ENCODE measurements at places on chromosomes 5 and 9.

GRCh38 chr9:114317665-114318357 lies 5.1 kb upstream of the ORM1 start:
- no peak for DNase-seq

GRCh38 chr5:115594128-115595047 lies 7.9 kb downstream of the TICAM2 start:
- DNase-seq, result no peak

DNA sequence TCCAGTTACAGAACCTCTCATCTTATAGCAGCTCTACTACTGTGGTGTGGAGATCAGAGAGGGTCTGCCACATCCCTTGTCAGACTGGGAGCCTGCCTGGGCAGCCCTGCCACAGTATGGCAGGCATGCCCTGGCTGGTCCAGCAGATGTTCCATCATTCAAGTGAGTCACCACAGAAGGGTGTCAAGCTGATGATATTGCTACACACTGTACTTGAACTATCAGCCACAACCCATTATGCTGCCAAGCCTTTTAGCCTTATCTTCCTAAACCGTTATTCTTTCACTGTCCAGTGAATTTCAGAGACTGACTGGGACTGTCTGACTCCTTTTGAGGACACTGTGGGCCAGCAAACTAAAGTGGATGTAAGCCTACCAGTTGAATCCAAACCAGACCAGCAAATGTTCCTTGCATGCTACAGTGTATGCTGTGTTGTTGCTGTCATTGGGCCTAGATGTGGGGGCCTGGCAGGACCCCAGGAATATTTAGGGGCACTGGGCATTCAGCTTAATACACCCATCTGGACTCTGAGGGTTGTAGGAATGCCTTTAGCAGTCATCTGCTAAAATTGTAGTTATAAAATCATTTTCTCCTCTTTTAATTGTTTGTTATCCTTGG lies 202.6 kb downstream of the NR3C1 start:
- DNase-seq, result no peak

DNA sequence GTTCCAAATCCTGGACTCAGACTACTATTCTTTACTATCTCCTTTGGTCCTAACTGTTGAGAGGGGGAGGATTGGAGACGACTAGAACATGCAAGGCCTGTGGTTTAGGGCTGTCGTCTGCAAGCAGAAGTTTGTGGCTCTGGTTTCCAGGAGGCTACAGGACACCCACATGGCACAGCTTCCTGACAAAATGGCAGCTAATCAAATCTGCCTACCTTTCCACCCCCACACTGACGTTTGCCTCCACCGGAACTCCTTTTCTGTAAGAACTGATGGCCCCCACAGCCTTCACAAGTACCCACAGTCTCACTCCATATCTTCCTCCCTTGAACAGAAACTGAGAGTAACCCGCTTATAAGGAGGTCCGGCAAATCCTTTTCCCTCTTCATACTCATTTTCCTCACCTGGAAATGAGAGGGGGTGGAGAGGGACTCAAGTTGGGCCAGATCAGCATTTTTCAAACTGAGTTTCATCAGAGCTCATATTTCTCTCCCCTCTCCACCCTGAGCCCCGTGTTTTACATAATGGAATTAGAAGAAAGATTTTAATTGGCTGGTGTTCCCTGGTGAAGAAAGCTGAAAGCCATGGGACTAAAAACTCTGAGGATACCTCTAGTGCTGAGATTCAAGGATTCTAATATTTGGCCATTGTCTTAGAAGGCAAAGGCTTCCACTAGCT lies 5.2 kb downstream of the SLC31A2 start:
- no peak for DNase-seq

GRCh38 chr9:16718296-16718695 lies 152.2 kb downstream of the BNC2 start:
- no peak for DNase-seq

DNA sequence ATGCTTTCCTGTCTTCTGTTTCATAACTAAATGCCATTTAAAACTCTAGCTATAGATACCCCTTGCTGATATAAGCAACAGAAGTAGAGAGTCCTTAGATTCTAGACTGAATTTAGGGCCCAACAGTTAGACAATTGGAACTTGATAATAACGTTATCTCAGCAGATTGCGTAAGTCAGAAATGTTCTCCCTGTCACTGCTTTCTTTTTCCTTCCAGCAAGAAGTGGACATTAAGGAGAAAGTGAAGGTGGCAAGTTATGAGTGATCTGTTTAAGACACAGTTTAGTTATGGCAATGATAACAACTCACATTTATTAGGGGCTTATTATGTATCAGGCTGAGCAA lies 6.9 kb upstream of the GLIS3 start:
- no peak for DNase-seq

DNA sequence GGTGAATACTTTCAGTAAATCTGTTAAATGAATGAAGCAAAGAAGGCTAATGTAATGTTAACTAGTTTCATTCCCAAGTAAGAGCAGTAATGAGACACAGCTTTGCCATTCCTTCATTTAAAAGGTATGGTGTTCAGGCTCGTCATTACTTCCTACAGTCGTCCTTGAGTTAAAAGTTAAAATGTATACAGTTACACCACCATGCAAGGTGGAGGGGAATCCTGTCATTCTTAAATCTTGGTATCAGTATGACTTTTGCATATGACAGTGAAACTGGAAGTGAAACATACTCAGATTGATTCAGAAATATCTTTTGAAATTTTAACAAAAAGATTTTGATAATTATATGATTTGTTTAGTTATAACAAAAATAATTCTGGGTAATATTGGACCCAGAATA lies 25.9 kb downstream of the MTRR start:
- no peak for DNase-seq

DNA sequence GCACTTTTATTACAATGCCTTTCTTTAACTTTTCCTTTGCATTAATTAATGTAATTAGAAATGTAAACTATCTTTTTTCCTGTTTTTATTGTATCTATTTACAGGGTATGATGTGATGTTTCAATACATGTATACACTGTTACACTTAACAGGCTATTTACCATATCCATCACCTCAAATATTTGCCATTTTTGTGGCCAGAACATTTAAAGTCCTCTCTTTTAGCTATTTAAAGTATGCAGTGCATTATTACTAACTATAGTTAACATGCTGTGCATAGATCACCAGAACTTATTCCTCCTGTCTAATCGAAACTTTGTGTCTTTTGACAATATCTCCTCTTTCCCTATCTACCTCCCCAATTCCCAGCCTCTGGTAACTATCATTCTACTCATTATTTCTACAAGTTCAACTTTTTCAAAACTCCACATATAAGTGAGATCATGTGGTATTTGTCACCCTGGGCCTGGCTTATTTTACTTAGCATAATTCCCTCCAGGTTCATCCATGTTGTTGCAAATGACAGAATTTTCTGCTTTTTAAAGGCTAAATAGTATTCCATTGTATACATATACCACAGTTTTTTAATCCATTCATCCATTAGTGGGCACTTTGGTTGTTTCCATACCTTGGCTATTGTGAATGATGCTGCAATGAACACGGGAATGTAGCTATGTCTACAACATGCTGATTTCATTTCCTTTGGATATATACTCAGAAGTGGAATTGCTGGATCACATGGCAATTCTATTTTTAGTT lies 32.8 kb downstream of the OR2K2 start:
- no peak for DNase-seq

GRCh38 chr5:478369-478981 lies 35.5 kb downstream of the EXOC3 start:
- DNase-seq, result no peak

DNA sequence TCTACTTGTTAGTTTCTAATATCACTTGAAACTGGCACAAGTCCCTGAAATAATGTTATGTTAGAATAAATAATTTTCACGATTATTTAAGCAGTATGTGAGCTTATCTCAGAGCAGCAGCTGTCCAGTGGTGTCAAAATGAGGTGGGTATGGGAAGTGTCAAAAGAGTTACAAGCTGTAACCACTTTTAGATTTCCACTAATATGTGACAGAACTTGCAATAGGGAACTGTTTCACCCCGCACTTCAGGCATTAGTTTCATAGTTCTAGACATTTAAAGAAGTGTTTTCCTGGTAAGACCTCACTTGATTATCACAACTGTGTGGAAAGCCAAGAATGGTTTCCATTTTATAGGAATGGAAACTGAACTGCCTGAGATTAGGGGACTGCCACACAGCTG lies 2.9 kb upstream of the ISCA1 start:
- DNase-seq, result no peak

DNA sequence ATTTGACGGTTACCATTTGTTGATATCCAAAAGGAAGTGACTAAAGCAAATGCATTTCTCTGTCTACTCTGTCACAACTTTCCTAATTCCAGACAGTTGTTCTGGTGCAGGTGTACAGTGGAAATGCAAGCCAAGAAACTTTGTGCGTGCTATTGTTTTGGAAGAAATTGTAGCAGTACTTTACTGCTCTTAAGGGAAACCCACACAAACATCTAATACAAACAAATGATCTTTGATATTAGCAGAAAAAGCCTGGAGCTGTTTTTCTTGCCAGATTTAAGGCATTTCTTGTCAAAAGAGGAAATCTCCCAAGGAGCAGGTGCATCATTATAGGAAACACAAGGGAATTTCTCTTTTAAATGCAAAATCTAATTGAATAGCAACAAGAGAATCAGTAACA lies 2.0 kb downstream of the SNCAIP start:
- no peak for DNase-seq

DNA sequence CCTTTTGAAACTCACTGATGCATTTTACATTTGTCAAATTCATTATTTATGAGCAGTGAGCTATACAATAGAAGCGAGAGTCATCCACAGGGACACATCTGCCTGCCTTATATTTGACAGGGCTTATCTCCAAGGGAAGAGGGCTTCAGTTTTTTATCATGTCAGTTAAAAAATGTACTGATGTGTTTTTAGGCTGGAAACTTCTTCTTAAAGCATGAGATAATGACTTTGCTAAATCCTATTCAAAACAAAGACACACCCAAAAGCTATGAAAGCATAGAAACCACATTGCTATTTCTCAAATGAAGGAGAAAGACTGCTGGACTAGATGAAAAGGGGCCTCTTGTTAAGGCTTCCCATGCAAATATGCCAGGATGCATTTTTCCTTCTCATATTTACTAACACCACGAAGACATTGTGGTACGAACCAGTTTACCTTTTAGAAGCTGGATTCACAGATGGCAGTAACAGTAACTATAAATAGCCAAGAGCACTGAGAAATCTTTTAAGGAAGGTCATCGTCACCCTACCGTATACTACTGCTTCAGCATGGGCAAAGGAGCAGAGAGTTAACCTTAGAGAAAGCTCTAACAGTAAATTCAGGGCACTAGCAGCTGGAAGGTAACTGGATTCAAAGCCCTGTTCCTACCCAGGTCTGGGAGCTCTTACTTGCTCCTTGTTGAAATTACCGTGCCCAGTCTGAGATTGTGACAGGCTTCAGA lies 86.3 kb upstream of the IFNK start:
- DNase-seq, result no peak

GRCh38 chr9:38068701-38069628 lies at the start of gene SHB:
SHB (minus strand) TSS chr9:38069227; CDS start chr9:38068645, 582 bp downstream.
- DNase-seq, result no peak

GRCh38 chr5:122150215-122150614 lies 20.9 kb downstream of the ZNF474 start:
- DNase-seq, result no peak

- DNase-seq, result no peak
These were observed 74.1 kb downstream of the GALNT10 start for GRCh38 chr5:154264549-154265196.

GRCh38 chr5:11396917-11397316 lies 507.3 kb downstream of the CTNND2 start:
- no peak for DNase-seq

DNA sequence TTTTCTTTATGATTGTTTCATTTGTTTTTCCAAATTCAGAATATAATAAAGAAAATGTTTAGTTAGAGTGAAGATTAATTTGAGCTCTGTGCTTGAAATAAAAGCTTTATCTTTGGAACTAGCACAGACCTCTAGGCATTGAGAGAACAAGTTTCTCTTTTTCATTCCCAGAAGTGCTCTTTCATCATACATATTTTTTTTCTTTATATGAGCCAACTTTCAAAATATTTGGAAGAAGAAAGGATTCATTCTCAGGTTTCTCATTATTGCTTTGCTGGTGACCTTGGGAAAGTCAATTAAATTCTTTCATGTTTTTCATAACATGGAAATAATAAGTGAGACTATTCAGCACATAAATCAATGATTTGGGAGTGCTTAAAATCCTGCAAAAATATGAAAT lies 16.8 kb downstream of the CTXN3 start:
- no peak for DNase-seq

DNA sequence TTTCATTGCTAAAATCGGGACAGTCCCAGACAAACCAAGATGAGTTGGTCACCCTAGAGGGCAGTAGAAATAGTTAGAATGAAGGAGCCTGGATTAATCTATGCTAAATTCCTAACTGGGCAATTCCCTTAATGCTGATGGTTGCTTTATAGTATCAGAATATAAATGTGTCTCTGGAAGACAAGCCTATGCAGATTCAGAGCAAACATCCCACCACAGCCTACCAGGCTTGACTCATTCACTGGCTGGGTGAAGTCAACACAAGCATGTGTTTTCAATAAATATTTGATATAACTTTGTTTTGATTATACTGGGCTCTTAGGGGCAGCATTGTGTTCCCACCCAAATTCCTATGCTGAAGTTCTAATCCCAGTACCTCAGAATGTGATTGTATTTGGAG lies 79.3 kb downstream of the RMI1 start:
- DNase-seq, result no peak

- DNase-seq, result peak; percentile 94
These were observed at the start of gene POC5 for GRCh38 chr5:75717082-75717922. POC5 (minus strand) TSS chr5:75717437; CDS start chr5:75712937, 4,500 bp downstream.

- DNase-seq, result no peak
These were observed 9.5 kb downstream of the MTRR start for GRCh38 chr5:7878381-7878873.

DNA sequence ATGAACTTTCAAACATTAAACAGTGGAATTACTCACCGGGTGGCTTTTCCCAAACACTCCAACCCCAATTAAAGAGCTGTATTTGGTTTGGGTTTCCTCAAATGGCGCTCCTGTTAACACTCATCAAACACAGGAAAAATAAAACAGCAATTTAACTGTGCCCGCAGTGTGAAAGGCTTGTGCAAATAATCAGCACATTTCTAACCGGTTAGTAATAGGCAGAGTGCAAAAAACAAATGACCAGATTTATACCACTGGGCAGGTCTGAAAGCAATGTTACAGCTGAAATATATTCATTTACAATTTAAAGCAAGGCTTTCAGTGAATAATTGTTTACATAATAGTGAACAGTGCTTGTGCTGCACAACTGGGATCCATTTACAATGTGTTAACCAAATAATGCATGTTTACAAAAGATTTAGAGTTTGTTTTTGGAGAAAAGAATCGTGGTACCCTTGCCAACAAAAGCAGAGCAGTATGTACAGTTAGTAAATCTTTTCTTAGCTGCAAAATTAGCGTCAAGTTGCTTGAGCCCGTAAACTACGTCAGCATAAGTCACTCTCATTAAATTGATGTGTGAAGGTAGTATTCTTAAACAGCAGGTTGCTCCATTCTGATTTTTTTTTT lies 662.9 kb upstream of the ZNF608 start:
- no peak for DNase-seq

DNA sequence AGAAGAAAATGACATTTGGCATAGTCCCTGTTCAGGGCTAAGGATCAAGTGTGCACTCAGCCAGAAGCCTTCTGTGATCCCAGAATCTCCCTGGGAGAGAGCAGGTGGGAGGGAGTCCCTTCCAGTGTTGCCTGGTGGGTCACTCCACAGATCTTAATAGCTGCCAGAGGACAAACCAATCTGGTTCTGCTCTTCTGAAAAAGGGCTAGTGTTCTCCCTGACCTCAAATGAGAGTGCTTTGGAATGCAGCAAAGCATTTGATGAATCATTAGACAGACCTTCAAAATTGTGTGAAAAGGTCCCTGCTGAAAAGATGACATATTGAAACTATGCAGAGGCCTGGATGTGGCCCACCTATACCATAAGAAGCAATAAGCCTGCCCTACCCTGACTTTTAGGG lies 339.7 kb downstream of the TMEM232 start:
- DNase-seq, result no peak
